ENCODE measurements at places on chromosomes 4 and X.

DNA sequence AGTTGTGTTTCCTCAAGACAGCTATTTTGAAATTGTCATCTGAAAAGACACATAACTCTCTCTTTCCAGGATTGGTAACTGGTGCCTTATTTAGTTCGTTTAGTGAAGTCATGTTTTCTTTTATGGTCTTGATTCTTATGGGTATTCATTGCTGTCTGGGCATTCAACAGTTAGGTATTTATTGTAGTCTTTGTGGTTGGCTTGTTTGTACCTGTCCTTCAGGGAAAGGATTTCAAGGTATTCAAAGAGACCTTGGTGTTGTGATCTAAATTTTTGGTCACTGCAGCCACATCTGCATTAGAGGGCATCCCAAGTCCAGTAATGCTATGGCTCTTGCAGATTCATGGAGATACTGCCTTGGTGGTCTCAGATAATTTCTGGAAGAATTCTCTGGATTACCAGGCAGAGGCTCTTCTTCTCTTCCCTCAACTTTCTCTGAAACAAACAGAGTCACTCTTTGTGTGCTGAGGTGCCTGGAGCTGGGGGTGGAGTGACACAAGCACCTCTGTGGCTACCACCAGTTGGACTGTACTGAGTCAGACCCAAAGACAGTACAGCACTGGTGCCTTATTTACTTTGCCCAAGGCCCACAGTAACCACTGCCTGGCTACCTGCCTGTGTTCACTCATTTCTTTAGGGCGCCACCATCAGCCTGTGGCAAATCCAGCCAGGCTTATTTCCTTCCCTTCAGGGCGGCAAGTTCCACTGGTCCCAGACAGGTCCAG lies 620.4 kb downstream of the KCNIP4 start:
- DNase-seq = no peak

GRCh38 chr4:132097041-132097440 lies 1052.1 kb upstream of the PCDH10 start:
- DNase-seq = no peak

- no peak for DNase-seq
Measured at GRCh38 chr4:7734651-7735260, 204.9 kb downstream of the AFAP1 start.

DNA sequence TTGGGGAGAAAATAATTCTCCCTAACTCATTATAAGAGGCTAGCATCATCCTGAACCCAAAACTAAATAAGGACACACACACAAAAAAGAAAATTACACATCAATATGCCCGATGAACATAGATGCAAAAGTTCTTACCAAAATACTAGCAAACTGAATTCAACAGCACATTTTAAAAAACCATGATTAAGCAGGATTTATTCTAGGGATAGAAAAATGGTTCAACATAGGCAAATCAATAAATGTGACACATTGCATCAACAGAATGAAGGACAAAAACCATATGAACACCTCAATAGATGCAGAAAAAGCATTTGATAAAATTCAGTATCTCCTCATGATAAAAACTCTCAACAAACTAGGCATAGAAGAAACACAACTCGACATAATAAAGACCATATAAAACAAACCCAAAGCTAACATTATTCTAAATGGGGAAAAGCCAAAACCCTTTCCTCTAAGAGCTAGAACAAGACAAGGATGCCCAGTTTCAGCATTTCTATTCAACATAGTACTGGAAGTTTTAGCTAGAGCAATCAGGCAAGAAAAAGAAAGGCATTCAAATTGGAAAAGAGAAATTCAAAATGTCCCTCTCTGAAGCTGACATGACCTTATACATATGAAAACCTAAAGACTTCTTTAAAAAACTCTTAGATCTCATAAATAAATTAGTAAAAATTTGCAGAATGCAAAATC lies 200.9 kb downstream of the NKX6-1 start:
- no peak for DNase-seq

- DNase-seq = no peak
Measured at GRCh38 chr4:12729384-12729783, 754.8 kb downstream of the RAB28 start.

GRCh38 chr4:86218746-86219473 lies 140.9 kb downstream of the MAPK10 start:
- no peak for DNase-seq

GRCh38 chr4:166123546-166123945 lies 250.5 kb downstream of the TLL1 start:
- no peak for DNase-seq

- peak; percentile 62 for DNase-seq
Measured at GRCh38 chr4:167234316-167234881, at the start of gene SPOCK3. SPOCK3 (minus strand) TSS chr4:167234494.

DNA sequence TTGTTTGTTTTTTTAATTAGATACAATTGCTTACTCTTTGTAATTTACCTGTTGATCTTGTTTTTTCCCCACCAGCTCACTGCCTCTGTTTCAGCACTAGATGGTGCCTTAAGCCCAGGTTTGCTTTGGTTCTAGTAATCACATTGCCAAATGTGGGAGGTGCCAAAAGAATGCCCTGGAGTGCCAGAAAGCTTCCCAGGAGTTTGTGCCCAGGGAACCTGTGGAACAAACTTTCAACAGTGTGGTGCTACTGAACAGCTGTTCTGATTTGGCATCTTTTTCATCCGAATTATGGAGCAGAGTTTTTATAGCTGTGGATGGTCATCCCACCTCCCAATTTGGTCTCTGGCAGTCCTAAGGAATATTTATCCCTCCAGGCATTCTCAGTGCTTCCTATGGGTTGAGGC lies 1000.7 kb downstream of the STIM2 start:
- no peak for DNase-seq

DNA sequence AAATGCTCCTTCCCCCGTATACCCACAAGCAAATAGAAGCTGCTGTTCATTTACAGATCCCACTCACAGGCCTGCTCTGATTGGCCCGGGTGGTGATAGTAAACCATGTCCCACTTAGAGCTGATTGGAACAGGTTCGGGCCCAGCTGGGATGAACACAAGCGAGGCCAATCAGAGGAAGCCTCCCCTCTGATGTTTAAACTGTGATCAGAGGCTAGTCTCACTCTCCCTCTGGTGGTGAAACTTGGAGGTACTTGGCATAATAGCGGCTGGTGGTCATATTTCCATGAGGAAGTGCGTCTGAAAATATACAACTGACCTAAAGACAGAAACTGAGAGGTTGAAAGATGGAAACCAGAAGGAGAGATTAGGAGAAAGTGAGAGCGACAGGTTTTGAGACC lies 51.5 kb upstream of the TRPC3 start:
- no peak for DNase-seq

- DNase-seq = no peak
Measured at GRCh38 chr4:146308951-146309350, 94.6 kb downstream of the REELD1 start.

- DNase-seq = no peak
Measured at GRCh38 chr4:52052475-52052780, 1.3 kb downstream of the SPATA18 start.

DNA sequence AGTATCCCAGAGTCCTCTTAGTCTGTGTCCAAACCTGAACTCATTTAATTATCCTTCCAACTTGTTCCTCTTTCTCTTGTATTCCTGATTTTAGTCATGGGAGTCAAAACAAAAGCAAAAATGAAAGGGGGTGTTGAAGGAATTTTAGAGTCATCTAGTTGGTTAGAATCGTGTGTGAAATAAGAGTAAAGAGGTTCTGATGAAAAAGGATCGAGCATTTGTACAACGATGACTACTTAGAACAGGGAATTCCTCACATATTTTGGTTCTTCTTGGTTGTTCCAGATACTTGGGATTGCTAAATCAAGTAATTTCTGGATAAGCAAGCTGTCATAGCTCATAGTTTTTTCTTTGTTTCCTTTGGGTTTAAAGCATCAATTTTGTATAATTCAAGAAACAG lies 194.4 kb downstream of the BCOR start:
- DNase-seq = no peak

DNA sequence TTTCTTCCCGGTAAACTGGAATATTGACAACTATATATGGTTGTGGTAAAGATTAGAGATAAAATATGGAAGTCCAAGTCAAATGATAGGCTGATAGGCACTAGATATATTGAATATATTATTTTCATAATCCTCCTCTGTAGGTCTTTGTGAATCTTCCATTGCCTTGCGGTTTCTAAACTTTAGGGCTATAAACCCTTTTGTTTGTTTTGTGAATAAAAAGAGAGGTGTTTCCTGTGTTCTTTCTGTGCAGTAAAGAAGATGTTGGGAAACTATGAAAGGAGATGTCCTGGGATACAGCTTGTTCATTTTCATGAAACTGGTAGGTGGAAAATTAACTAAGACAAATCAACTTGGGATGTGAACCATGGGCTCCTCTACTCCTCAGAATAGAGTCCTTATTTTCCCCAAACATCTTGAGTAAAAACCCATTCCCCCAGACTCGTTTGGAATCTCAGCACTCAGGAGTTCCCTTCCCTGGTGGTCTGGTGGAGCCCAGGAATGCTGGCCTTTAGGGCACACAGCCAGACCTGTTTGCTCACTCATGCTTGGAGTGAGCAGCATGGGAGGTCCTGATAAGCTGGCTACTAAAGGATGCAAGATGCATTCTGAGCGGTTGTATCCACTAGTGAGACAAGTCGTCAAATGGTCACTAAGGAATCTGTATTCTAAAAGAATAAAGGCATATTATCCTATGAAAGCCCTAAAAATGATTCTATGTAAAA lies 22.2 kb downstream of the PRDM8 start:
- no peak for DNase-seq

- DNase-seq = no peak
Measured at GRCh38 chrX:134688031-134688823, 30.0 kb upstream of the PLAC1 start.

DNA sequence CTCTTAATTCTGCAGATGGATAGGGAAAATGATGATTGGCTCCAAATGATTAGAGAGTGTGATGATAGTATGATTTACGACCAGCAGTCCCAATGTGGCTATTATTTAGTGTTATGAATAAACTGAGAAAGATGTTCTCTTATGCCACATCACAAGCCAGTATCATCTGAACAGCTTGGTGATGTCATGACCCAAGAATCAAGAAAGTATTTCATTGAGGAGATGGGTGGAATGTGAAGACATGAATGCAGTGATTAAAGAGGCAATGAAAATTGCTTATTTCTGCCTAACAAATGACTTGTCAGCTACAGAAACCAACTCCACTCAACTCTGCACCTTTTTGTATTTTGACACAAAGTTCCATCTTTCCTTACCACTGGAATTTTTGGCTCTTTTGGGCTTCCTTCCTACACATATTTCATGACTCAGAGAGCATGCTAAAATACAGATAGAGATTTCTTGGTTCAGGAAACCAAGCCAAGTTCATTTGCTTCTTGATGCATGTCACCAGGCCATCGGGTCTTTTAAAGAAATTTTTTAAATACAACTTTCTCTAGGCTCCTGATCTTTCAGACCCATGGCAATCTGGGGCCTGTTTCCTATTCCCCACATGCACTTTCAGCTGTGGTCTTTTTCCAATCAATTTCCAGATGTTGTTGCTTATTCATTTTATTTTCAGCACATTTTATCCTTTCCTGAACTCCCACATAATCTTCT lies 174.2 kb downstream of the HHIP start:
- DNase-seq = no peak

DNA sequence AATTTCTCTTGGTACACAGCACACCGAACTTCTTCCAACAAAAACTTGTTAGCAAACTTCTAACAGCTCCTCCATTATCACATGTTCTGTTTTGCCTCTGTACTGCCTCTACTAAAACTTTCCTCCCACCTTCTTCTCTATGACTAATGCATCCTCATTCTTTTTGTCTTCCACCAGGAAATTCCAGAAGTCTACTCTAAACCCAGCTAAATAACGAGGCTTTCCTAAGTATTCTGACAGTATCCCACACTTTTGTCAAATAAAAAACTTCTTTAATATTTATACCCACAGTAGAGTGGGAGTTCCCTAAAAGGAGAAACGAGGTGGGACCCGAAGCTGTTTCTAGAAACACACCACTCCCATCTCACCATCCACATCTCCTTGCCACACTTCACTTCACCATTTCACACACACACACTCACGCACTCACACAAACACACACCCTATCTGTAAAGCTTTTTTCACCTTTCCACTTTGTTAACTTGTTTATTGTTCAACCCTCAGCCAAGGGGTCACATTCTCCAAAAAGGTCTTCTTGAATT lies 280.3 kb downstream of the ARAP2 start:
- no peak for DNase-seq

DNA sequence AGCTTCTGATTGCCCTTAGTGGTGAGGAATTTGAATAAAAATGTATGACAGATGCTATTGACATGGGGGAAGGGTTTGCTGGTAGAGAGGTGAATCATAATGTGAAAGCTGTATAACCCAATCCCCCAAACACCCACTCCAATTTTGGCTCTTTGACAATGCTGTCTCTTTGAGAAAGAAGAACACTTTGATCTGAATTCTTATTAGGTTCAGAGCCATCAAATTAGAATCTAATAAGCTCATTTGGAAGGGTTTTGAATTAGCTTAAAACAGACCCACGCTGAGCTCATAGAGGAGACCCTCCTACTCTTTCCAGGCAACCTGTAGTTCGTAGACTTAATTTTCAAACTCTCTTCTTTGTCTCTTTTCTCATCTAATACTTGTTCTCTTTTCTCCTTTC lies 416.6 kb upstream of the ARX start:
- DNase-seq = no peak

DNA sequence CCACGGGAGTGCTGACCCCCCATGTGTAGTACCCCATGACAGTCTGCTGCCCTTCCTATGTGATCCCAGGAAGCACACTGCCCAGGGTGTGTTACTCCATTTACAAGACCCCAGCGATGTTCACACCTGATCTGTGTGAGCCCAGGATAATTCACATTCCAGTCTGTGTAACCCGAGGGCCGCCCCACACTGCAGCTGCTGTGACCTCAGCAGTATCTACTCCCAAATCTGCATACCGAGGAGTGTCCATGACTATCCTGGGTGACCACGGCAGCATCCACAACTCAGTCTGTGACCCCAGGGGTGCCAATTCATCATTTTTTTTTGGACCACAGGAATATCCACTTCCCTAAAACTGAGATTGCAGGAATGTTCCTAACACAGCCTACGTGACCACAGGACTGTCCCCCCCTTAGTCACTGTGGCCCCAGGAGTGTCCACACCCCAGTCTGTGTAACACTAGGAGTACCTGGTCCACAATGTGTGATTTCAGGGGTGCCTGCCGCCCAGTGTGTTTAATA lies 7.8 kb upstream of the GLOD5 start:
- no peak for DNase-seq

DNA sequence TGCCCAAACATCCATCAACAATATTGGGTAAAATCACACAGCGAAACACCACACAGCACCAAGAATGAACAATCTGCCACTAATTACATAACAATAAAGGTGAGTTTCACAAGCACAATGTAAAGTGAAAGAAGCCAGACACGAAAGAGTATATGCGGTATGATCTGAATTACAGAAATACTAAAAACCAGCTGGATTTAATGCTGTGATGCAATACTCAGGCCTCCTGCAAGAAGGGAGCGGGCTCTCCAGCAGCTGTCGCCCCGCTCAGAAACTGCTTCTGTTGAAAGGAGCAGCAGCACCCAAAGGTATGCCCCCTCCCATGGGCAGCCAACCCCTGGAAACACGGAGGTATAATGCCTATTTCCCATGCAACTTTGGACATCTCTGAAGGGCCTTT lies 77.0 kb downstream of the PAPSS1 start:
- no peak for DNase-seq

- no peak for DNase-seq
Measured at GRCh38 chrX:39895218-39896110, 202.3 kb downstream of the BCOR start.

All from femur (tissue), 1 donor.